ENCODE measurements at places on chromosomes 4 and X. TPM values are rescaled to one million over a fixed set of nuclear protein-coding genes. Genes with fewer than 3 reads are reported as not detected.
A peak's percentile ranks its signal among the peaks of the same experiment; 100 is the strongest.

GRCh38 chr4:24517676-24518075, 66.7 kb downstream of the DHX15 start:
- DNase-seq, result no peak

GRCh38 chr4:147617841-147618691, 869 bp downstream of the TMEM184C start:
- DNase-seq, result no peak

DNA sequence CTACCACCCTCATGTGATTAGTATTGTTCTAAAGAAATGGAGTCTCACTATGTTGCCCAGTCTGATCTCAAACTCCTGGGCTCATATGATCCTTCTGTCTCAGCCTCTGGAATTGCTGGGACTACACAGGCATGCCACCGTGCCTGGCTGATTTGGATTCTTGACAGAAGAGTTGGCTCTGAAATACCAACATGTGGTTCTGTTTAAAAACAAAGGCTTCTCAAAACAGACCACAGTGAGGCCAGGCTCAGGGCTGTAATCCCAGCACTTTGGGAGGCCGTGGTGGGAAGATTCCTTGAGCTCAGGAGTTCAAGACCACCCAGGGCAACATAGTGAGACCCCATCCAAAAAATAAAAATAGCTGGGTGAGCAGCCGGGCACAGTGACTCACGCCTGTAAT, 126.7 kb downstream of the DHRSX start:
- no peak for DNase-seq

DNA sequence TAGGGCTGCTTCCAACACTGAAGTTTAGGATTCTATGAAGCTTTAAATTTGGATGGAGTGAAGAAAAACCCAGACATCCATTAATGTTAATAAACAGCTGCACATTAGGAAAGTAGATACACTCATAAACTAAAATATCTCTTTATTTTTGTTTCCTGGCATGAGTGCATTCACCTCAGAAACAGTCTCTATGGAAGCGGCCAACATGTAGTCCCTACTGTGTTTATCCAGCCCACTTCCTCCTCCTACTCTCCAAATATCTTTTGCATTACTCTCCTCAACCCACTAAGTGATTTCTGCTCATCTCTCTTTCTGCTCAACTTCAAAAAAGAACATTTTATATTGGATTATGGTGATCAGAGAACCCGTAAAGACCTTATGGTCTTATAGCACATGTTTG, 180.3 kb upstream of the MXRA5 start:
- DNase-seq, result no peak

DNA sequence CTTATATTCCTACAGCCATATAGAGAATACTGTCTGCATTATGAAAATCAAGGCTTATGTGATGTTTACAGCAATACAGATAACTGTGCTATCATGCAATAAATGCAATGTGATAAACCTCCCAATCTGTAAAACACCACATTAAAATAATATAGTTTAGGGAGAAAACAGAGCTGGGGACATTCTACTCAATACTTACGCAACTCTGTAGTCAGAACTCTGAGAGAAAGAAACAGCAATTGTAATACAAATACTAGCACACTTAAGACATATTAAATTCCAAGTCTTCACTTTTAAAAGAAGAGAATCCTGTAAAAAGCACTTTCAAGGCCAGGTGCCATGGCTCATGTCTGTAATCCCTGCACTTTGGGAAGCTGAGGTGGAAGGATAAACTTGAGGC, 61.4 kb downstream of the ANKRD17 start:
- DNase-seq, result no peak

GRCh38 chr4:36758312-36759178, 477.1 kb downstream of the DTHD1 start:
- DNase-seq, result peak; percentile 89

Gene BMPR1B
- total RNA-seq, result 0.20 TPM

Gene SULT1E1
- not detected for total RNA-seq

Measured in NCI-H460 (cell line).